ENCODE measurements at places on chromosomes 7 and 10.

DNA sequence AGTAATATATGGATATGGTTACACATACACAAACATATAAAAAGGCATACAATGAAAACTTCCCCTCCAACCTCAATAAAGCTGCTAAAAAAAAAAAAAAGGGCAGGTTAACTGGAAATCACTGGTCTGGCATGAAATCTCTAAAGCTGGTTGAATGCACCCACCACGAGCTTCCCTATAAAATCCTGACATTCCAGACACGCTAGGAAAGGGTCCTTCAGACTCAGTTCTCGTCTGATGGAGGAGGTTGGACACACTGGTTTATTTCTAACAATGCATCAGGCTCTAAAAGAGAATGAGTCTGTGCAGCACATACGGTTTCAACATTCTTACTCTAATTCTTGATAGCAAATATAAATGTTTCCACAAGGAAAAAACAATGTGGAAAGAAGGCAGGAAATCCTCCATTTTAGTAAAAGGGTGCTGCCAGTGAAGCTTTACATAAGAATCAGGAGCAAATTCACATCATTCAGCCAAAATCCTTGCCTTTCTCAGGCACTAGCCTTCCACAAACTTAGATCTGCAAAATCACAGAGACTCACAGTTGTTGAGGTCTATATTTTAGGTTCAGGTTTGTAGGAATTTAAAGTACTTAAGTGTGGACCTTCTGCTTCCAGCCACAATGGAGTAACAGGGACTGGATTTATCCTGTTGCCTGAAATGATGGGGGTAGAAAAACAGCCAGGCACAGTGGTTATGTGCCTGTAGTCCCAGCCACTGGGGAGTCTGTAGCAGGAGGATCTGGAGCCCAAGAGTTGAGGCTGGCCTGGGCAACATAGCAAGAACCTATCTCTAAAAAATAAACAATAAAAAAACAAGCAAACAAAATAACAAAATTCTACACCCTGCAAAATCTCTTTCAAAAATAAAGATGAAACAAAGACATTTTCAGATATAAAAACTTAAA is 73.5 kb downstream of the CYTH3 start:
- no peak for DNase-seq

- no peak for DNase-seq
Measured at GRCh38 chr10:131650169-131650705, 250.6 kb upstream of the PPP2R2D start.

DNA sequence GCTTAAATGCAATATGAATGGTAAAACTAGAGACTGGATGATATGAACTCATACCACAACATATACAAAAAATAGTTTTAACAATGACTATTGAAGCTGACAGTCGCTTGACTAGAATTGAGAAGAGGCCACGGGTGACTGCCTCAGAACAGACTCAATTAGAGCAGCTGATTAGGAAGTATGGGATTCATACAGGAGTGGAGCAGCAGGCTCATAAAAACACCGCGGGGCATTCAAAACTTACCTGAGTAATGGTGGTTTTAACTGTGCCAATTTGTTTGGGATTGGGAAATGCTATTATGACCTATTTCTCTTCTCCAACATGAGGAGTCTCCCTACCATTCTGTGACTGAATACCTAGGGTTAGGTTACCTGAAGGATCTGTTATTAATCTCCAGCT is 2.1 kb downstream of the CADPS2 start:
- no peak for DNase-seq

- no peak for DNase-seq
Measured at GRCh38 chr7:151793531-151793951, 83.4 kb downstream of the PRKAG2 start.

GRCh38 chr10:69963835-69964710 is 88.6 kb upstream of the MACROH2A2 start:
- DNase-seq: no peak

- DNase-seq: no peak
Measured at GRCh38 chr10:89144836-89145235, 62.3 kb downstream of the CH25H start.

GRCh38 chr10:44308935-44309334 is 76.0 kb downstream of the CXCL12 start:
- no peak for DNase-seq

DNA sequence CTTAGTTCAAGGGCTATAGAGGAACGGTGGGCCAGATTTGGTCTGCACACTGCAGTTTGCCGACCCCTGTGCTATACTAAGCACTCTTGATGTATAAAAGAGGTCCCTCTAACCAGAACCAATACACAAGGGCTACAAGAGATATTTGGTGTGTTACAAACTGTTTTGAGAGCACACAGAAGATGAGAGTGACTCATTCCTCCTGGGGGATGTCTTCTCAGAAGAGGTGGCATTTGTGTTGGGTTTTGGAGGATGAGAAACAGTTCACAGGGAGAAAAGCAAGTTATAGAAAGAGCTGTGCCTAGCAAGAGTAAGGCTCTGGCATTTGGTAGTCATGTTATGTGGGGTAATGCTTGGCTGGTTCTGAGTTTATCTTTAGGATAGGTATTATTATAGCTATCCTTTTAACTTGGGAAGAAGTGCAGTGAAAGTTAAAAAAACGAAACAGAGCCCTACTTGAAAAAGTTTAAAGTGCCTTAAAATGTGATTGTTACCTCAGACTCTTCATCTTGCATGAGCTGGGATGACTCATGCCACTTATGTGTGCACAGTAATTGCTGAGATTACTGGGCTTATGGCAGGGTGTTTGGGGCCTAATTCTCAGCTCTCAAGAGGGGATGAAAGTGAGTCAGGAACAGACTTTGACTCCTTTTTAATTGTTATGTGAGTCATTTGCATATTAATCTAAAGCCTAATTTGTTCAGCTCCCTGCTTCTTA is 160.4 kb downstream of the KIF20B start:
- DNase-seq: no peak

All from stimulated activated CD8-positive, alpha-beta memory T cell treated with anti-CD3 and anti-CD28 coated beads, Interleukin-2, amount 100 ng/mL, for 1 hour (primary cell).